Fibroblast of villous mesenchyme (primary cell): ENCODE measurements at places on chromosomes 6 and 20.

GRCh38 chr20:53699906-53700305 lies 106.3 kb upstream of the ZNF217 start:
- no peak for DNase-seq

- DNase-seq = peak; percentile 32
Measured at GRCh38 chr6:133131621-133132465, 109.3 kb upstream of the EYA4 start.

DNA sequence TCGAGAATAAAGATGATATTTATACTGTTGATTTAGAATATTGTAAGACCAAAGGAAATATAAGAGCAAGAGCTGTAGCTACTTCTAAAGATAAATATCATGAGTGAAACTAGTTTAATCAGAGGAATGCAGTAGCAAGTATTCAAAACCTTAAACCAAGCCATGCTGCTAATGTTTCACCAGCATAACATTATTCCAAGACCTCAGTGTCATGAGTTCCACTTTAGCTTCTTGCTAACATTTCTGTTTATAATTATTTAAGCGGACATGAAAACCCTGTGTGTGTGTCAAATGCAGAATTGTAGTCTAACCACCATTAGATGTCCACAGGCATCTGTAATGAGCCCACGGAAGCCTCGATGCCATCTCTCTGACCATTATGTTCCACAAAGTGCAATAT lies 752.6 kb upstream of the MARCKS start:
- peak; percentile 18 for DNase-seq

- DNase-seq = peak; percentile 43
Measured at GRCh38 chr6:76681781-76682180, 609.3 kb upstream of the IMPG1 start.

DNA sequence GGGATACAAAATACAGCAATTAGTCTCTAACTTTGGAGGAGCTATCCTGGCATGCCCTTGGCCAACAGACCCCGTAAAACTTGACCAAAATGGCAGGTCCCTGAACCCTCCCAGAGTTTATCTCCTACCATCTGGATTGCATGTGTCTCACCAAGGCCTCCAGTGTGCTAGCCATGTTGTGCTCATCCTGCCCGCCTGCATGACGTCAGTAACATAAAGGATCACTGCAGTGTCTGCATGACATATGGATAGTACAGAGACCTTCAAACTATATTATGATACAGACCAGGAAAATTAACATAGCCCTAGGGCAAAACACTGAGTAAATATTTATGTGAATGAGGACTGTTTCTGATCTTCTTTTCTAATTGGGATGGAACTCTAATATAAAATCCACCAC lies 25.3 kb downstream of the CPXM1 start:
- no peak for DNase-seq
